Osteoblast (primary cell): ENCODE measurements at places on chromosomes 11 and 22. TPM values are rescaled to one million over a fixed set of nuclear protein-coding genes. Genes with fewer than 3 reads are reported as not detected.
A peak's percentile ranks its signal among the peaks of the same experiment; 100 is the strongest.

DNA sequence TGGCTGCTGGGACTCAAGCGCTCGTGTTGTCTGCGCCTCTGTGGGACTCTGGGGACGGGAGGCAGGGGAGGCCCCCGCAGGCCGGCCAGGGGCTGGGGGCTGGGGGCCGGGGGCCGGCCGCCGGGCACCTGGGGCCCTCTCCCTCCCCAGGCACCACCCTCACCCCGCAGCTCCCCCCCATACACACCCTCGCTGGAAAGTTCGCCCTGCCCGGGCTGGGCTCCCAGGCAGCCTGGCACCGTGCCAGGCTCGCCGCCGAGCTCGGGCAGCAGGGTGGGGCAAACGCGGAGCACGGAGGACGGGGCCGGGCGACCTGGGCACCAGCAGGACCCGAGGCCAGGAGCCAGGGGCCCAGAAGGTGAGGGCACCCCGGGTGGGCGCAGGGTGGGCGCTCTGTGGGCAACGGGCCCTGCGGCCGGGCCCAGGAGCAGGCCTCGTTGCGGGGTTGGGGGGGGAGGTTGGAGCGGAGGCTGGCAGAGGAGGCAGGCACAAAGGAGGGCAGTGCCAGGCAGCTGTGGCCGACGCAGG lies 76.7 kb upstream of the WNT7B start:
- DNase-seq: peak; percentile 97

DNA sequence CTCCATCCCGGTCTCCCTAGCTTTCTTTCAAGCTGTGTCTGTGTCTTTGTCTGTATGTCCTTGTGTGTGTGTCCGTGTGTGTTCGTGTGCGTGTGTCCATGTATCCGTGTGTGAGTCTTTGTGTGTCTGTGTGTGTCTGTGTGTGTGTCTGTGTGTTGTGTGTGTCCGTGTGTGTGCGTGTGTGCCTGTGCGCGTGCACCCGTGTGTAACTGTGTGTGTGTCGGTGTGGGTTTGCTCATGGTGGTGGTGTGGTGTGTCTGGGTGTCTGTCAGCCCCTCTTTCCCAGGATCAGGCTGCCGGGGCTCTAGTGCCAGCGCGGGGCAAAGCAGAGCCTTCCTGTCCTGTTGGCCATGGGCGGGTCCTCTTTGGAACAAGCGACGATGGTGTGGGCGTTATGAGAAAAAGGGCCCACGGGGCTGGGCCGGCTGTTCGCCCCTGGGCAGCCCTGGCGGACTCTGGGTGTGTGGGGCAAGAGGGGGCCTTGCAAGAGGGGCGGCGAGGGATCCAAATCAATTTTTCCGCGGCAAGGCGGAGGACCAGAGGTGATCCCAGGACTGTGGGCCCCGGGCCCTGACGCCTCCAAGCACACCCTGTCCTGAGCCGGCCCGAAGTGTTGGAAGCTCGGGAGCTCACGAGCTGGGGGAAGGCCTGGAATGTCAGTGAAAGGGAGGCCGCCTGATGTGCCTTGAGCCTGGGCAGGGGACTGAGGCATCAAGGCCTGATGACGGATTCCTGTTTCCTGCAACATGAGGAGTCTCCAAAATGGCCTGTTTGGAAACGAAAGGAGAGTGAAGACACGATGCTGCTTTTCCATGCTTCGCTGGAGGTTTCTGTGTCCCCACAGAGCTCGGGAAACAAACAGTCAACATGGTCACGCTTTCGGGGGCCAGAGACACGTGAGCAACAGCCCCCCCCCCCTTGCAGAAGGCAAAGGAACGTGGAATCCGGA lies 3929.2 kb upstream of the OR11H1 start:
- peak; percentile 47 for DNase-seq

DNA sequence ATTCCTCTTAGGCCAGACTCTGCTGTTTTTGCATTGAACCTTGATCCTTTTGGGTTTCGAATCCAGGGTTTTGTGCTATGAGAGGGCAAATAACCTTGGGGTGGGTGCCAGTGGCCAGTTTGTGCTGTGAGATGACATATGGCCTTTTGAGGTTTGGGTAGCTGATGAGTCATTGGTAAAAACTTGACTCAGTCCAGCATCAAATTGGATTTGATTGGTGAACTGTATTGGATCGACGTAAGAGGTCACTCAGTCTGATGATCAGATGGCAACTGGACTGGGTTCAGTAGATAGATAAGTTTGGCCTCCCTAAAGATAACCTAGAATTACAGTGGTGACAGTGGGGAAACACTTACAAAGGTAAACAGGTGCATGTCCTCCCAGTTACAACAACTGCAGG lies 41.0 kb upstream of the XKR3 start:
- DNase-seq: no peak

DNA sequence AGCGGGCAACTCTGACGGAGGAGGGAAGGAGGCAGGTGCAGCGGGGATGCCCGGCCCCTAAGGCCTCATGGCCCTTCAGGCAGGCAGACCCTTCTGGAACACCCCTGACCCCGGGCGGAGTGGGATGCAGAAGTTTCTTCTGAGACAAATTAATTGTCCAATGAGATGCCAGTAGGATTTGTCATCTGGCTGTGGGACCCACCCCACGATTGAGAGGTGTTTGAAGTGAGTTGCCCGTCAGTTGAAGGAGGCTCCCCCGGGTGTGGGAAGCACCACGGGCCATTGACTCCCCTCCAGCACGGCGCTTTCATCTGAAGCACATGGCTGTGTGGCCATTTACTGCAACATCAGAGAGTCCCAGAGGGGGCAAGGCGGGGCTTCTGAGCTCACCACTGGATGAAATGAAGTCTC lies 527.8 kb downstream of the BRD1 start:
- no peak for DNase-seq

- no peak for DNase-seq
These were observed 475.4 kb downstream of the INSC start for GRCh38 chr11:15590132-15590531.

DNA sequence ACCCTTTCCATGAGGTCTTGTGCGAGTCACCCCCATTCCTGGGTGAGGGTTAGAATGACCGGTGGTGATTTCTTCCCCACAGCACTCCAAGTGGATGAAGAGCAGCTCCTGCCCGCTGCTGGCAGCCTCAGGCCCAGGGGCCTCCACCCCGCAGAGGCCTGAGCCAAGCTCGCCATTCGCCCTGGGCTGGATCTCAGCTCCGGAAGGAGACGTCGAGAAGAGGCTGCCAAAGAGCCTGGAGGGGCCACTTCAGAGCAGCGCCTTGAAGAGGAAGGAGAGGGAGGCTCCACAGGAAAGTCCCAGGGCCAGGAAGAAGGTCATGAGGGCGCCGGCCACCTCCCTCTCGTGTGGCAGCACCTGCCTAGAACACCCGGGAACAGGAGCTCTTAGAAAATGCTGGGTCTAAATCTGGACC lies 8.4 kb downstream of the SLC29A2 start:
- DNase-seq: peak; percentile 57

DNA sequence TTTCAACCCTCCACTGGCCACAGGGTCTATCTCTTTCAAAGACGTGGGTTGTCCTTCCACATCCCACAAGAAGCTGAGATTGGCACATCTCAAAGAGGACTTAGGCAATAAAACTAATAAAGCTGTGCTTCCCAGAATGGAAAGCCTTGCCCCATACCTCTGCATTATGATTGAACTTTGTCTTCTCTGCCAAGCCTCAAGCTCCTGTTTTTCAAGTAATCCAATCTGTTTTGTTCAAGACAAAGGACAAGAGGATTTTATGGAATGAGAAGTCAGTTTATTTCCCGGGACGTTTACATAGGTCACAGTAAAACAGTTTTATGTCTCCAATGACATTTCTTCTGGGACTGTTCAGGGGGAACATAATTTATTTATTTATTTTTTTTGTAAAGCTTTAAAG lies 108.4 kb downstream of the GALNT18 start:
- no peak for DNase-seq

DNA sequence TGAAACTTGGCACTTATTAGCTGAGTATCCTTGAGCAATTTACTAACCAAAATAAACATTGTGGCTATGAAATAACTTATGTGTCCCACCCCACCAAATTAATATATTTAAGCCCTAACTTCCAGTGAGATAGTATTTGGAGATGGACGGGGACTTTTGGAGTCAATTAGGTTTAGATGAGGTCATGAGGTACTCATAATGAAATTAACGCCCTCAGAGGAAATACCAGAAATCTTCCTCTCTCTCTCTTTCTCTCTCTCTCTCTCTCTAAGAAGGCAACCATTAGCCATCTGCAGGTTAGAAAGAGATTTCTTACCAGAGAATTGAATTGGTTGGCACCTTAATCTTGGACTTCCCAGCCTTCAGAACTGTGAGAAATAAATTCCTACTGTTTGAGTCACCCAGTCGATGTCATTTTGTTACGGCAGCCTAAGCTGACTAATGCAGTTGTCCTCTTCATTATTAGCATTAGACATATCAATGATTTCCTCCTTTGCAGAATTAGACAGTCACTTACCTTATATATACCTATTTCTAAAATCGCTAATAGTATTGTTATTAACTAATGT lies 1284.0 kb downstream of the FAM181B start:
- DNase-seq: no peak

- no peak for DNase-seq
These were observed 302.8 kb downstream of the FAT3 start for GRCh38 chr11:92527467-92527866.

DNA sequence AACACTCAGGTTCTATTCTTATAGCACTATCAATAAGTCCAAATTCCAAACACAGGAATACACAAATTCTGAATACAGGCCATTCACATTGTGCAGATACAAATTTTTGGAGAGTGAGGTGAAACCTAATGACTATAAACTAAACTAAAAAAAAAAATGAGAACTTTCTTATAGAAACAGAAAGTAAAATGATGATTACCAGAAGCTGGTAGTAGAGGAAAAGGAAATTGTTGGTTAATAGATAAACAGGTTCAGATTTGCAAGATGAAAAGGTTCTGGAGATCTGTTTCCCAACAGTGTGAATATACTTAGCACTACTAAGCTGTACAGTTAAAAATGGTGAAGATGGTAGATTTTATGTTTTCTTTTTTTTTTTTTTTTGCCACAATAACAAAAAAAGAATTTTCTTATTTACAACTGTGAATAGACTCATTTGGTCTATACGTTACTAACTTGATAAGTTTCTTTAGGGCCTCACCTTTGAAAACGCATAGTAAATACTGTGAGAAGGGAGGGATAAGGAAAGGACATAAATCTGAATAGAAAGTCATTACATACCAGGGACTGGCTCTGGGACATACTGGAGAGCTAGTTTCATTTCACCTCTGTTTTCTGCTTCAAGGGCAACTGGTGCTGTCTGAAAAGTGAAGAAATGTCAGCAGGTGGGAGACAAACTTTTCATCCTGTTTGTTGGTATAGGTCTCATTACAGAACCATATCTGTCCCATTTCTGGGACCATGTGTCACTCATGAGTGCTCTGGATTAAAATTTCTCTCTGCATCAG lies 14.2 kb upstream of the CCDC89 start:
- no peak for DNase-seq

The WBP2NL gene
- under 0.01 and 0.72 TPM in 2 replicates for total RNA-seq

- DNase-seq: no peak
These were observed 156.2 kb downstream of the NAV2 start for GRCh38 chr11:19868871-19869270.

DNA sequence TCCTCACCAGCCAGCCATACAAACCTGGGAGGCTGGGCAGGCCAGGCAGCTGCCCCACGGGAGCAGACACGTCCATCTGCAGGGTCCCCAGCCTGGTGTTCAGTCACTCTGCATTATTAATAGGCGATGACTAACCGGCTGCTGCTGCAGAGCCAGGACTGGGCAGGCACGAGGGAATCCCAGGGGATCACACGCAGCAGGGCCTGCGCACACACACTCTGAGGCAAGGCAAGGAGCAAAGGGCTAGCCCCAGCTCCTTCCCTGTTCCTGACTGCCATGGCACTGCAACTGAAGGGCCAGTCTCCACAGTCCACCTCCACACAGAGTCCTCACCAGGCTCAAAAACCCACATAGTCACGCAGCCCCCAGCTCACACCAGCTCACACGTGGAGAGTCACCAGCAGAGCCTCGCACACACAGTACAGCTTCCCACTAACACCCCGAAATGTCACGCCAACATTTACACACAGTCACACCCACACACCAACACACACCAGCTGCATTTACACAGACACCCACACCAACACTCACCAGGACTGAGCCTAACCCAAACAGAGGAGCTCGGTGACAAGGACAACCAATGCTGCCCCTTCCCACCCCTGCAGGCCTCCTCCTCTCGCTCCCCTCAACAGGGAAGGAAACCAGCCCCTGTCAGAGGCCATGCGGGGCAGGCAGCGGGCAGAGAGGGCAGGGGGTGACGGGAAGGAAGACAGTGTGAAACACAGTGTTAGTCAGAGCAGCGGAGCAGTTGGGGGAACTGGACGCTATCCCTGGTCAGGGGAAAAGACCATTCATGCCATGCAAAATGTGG lies 47.3 kb downstream of the NRXN2 start:
- DNase-seq: peak; percentile 98
